NB4 (cell line): ENCODE measurements at places on chromosomes 3 and 15.

- DNase-seq, result no peak
These were observed 17.1 kb downstream of the ACAD11 start for GRCh38 chr3:132642539-132642847.

DNA sequence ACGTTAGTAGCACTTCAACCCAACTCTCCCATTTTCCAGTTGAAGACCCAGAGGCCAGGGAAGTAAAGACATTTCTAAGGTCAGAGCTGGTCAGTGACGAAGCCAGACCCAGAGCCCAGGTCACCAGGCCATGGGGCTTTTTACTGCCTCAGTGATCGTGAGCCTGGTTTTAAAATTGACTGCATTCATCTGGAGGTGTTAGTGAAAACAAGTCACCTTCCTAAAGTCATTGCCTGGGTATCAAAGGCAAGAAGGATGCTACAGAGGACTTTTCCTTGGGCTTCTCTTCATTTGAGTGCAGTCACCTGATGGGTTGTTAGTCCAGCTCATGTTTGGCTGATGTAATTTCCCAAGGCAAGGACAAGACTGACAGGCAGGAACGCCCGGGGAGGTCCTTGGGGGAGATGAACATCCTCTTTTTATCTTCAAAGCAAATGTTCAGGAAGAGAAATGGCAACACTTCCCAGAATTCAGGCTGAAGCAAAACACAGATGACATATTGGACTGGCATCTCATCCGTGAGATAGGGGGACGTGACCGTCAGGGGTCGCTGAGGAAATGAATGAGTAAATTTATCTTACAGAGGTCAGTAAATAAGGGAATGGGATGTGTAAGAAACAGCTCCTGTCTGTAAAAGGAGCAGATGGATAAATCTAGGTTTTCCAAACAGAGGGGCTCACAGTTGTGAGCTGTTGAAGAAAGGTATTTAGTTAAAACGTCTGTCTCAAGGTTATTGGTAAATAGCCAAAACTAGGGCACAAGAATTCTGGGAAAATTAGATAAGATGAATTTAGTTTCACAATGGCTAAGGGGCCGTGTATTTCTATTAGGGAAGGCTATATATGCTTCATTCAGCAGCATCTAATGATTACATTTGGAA is 201.2 kb downstream of the OPA1 start:
- DNase-seq, result peak; percentile 13

- DNase-seq, result peak; percentile 24
These were observed 122.6 kb downstream of the ANO10 start for GRCh38 chr3:43499256-43499655.

- DNase-seq, result no peak
These were observed 138.6 kb downstream of the LSAMP start for GRCh38 chr3:116306720-116307119.

GRCh38 chr3:7290077-7290825 is 429.3 kb downstream of the GRM7 start:
- DNase-seq, result peak; percentile 6
